ENCODE measurements at places on chromosomes 5 and 9.

GRCh38 chr5:100448111-100448528 lies 87.1 kb upstream of the FAM174A start:
- DNase-seq = no peak

DNA sequence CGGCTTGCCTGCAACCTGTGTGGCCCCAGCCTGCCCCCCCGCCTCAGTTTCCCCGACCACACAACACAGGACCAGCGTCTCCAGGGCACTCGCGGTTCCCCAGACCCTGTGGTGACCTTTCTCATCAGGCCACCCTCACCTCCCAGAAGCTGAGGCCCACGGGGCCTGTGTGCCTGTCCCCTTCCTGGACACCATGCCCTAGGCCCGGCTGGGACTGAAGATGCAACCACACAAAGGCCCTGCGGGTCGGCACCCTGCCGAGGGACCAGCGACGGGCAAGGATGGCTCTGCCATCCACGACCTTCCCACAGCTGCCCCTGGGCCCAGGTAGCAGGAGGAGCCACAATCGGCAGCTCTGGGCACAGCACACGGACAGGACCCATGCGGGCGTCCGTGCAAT lies 34.8 kb downstream of the SLC12A7 start:
- DNase-seq = no peak

DNA sequence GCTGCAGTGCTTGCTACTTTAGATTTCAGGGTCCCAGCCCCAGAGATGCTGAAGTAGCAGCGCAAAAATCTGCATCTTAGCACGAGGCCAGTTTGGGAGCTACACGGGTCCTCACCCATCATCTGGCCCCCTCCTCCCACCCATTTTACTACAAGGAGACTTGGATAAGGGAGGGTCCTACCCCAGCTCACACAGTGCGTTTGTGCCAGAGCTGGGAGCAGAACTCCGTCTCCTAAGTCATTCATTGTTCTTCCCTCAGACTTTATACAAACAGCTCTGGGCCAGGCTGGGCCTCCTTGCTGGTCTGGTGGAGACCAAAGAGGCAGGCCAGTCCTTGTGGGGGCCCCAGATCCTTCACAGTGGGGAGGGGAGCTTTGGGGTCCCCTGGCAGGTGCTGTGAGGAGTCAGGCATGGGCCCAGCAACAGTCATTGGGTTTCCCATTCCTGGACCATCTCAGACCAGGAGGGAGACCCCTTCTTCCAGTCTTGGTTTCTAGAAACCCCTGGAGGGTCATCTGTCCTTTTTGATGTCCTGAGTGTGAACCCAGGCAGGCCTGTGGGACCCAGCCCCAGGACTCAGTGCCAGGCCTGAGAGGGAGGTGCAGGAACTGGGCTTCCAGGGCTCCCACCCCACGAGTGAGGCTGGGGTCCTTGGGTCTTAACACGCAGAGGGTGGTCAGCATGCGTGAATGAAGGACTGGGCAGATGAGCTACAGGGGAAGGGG lies 2.3 kb upstream of the IL17B start:
- DNase-seq = no peak

- no peak for DNase-seq
Measured at GRCh38 chr9:93372391-93372790, 79.1 kb upstream of the FAM120A start.

Measured in SIG-M5 (cell line).